ENCODE measurements at places on chromosomes 16 and 17.
A peak's percentile ranks its signal among the peaks of the same experiment; 100 is the strongest.

- DNase-seq: no peak
Measured at GRCh38 chr16:56448005-56448404, 3.1 kb downstream of the NUDT21 start.

DNA sequence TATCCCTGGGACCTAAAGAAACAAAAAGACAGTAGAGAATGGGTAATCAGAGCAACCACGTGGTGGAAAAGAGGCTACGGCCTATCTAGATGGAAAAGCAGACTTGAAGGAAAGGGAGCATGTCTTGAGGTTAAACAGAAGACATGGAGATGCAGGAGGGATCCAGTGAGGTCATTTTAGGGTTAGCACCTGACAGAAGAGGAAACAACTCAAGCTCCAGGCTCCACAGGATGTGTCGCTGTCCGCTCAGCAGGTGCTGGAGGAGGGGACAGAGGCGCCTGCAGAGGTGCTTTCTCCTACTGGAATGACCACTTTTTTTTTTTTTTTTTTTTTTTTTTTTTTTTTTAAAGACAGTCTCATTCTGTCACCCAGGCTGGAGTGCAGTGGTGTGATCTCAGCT is 47.5 kb upstream of the CLEC3A start:
- no peak for DNase-seq

- no peak for DNase-seq
Measured at GRCh38 chr17:80663781-80664206, 119.2 kb downstream of the RPTOR start.

GRCh38 chr16:88522276-88522949 is 47.8 kb upstream of the ZC3H18 start:
- no peak for DNase-seq

DNA sequence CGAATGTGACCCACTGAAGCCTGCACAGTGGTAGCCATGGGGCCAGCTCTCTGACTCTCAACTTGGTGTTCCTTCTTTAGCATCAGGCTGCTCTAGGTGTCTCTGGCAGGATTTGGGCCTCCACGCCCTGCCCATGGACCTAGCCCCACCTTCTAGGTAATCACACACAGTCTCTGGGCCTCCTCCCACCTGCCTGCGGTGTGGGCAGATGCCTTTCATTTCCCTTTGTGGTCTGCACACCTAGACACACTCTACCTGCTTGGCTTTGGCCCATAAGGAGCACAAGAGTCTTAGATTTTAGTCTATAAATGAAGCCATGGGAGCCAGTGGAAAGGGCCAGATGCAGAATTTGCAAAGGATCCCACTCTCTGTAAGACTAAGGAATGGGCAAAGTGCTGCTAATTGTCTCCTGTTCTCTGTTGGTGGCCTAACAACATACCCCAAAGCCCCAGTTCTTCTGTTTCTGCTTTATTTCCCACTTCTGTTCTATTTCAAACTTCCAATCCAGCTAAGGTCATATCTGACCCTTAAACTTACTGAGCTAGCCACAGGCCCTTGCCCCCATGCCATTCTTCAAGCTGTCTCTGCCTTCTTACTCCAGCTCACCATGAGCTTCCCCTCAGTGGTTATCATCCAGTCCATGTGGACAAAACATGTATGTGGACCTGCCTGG is 7.2 kb upstream of the MFSD6L start:
- DNase-seq: peak; percentile 14

DNA sequence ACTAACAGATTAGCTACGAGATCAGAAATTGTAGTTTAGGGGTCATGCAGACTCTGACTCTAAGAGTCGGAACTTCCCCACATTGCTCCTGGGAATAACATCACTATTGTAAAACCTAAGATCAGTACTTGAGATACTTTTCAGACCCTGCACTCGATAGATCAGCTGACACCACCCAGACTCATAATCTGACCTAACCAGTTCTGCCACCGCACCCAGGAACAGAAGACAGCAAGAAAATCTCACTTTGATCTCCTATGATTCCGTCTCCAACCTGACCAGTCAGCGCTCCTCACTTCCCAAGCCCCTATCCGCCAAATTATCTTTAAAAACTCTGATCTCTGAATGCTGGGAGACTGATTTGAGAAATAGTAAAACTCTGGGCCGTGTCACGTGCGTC is 27.2 kb upstream of the ASGR2 start:
- DNase-seq: no peak

GRCh38 chr17:1720856-1721386 is 3.6 kb upstream of the WDR81 start:
- peak; percentile 41 for DNase-seq

- no peak for DNase-seq
Measured at GRCh38 chr17:31015639-31016038, 44.8 kb downstream of the RNF135 start.

- DNase-seq: no peak
Measured at GRCh38 chr17:74831444-74832146, 28.1 kb downstream of the GRIN2C start.

GRCh38 chr16:8063159-8063558 is 527.2 kb downstream of the TMEM114 start:
- DNase-seq: no peak

- no peak for DNase-seq
Measured at GRCh38 chr16:787321-787966, 737 bp downstream of the RPUSD1 start.

- DNase-seq: no peak
Measured at GRCh38 chr17:17505610-17506171, 9.5 kb upstream of the RASD1 start.

DNA sequence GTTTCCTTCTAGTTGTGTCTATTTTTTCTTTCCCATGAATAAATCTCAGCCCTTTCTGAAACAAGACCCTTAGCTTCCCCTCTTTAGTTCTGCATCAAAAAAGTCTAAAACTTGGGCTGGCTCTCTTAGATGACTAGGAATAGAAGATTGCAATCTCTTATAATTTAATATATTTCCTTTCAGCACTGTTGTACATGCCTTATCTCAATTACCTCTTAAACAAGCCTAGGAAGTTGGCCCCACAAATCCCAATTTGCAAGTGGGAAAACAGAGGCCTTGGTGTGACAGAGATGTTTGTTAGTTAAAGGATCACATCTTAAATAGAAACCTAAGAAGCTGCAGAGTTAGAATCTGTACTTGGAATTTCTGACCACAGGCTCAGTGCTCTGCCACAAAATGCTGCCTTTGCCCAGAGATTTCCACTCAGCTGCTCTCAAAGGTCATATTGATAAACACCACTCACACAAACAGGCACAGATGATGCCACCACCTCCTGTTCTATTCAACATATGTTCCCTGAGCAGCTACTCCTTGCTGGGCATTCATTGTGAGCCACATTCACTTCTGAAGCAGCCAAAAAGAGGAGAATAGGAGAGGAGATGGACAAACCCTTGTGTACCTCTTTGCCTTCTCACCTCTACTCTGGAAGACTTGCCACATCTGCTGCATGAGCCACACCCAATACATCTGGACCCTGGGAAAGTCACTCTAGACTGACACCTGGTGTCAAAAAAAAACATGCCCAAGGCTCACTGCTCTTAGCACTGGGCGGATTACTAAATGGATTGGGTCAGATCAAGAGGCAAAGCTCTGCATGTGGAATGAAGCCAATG is 5.5 kb downstream of the CCDC182 start:
- DNase-seq: peak; percentile 45

DNA sequence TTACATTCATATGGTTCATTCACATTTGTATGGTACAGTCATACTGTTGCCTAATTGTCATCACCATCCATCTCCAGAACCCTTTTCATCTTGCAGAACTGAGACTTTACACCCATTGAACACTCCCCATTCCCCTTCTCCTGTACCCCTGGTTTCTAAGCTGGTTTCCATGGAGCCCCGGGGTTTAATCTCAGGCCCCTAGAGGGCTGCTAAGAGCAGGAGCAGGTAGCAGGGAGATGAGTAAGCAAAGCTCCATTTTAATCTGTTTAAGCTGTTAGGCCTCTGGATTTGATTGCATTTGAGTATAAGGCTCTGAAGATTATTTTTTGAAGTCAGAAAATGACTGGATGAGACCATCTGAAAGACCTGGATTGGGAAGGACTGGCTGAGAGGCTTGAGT is 68.5 kb upstream of the RPL38 start:
- DNase-seq: no peak

GRCh38 chr17:74532115-74532514 is 840 bp upstream of the CD300LB start:
- no peak for DNase-seq

DNA sequence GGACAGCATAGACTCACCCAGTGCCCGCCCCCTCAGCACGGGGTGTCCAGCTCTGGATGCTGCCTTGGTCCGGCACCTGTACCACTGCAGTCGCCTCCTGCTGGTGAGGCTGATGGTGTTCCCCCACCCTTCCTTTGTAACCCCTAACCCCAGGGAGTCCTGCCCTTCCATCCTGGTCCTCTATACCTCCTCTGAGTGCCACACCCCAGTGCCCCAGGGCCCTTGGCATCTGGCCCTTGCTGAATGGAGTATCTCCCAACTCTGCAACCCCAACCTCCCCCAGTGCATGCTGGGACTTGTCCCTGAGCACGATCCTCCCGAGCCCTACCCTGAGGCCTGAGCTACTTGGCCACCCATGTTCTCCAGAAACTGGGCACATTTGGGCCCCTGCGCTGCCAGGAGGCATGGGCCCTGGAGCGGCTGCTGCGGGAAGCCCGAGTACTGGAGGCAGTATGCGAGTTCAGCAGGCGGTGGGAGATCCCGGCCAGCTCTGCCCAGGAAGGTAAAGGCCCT is 15.8 kb downstream of the RIPOR1 start:
- DNase-seq: no peak

- DNase-seq: no peak
Measured at GRCh38 chr17:57876866-57877237, 27.0 kb upstream of the MRPS23 start.

DNA sequence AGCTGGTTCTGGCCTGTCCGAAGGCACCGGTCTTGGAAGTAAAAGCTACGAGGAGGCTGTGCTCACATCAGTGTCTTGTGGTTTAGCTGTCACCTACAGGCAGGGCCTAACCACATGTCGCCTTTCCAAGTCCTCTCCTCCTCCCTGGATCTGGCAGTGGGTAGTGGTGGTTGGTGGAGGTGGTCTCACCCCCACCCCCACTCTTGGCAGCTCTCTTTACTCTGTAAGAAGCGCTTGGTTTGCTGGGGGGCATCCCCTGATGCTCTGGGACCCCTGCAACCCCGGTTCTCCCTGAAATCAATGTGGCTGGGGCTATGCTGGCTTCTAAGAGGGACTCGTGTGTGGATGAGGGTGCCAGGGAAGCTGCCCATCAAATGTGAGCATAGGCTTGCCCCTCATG is 68.3 kb downstream of the WIPI1 start:
- no peak for DNase-seq

DNA sequence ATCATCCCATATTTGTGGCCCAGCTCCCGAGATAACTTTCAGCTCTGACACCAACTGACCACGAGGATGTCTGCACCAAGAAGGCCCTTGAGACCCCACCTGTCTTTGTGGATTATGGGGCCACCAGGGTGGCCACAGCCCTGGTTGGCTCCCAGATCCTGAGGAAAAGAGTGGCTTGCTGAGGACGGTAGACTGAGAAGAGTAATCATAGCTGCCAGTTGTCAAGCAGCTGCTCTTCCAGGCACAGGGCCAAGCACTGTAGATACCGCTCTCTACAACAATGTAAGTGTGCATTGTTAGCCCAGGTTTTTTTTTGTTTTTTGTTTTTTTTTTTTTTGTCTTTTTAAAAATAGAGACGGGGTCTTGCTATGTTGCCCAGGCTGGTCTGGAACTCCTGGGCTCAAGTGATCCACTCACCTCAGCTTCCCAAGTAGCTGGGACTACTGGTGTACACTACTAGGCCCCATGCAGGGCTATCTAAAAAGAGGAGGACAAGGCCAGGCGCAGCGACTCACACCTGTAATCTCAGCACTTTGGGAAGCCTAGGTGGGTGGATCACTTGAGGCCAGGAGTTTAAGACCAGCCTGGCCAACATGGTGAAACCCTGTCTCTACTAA is 9.6 kb downstream of the ZNF205 start:
- no peak for DNase-seq

DNA sequence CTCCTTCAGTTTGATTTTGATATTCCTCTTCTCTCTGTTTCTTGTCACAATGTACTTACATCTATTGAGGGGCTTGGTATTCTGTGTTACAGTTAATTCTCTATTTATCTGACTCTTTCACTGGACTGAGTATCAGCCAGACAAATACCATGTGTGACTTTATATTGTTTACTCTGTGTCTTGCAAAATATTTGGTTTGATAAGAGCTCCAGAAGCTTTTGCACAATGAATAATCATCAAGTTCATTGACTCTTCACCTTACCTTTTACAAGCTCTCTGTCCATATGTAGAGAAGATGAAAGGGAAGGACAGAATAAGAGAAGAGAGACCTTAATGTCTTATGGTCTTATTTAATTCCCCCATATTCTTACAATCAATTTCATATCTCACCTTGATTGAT is 877.7 kb upstream of the CDH8 start:
- no peak for DNase-seq

DNA sequence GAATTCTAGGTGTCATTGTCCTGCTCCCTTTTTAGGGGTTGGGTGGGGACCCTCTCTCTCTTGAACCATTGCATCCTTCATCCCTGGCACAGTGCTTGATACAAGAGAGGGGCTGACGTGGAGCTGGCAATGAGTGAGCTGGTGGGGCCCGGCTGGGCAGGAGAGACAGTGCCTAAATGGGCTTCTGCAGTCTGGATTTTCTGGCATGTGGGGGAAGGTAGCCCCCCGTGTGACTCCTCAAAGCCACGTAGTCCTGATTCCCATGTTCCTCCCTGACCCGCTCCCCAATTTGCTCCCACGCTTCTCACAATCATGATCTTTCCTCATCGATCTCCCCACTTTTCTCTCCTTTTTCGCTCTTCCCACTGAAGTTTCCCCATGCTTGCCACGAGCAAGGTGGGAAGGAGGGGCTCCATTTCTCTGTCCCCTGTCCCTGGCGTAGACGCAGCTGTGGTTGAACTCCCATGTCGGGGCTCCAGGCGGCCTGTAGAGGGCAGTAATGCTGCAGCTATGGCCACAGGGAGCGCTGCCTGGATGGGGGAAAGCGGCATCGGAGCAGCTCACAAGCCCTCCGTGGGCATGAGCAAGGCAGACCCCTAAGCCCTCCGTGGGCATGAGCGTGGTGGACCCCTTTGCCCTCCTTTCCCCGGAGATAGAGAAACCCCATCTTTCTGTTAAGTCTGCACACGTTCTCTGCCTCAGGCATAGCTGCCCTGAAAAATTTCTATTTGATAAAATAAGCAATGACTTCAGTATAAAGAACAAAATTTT is 47.5 kb downstream of the HAPSTR1 start:
- peak; percentile 58 for DNase-seq

- DNase-seq: no peak
Measured at GRCh38 chr17:30332057-30332542, 1.8 kb downstream of the TMIGD1 start.

DNA sequence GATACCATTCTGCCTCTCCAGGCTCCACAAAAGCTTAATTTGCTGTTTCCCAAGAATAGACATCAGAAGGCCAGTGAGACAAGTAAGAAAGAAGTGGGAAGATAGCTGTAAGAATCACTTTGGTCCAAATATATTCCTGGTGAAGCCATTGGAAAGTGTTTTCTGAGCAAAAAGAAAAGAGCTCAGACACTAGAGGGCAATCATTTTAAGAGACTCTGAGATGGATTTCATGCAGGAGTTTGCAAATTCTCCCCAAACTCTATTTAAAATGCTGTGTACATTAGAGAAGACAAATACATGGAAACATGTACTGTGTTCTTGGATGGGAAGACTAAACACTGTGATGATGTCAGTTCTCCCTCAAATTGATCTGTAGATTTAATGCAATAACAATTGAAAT is 8.0 kb upstream of the SLC6A2 start:
- no peak for DNase-seq

- DNase-seq: no peak
Measured at GRCh38 chr17:75970011-75970523, 8.9 kb downstream of the ACOX1 start.

Data from germinal center (tissue), 1 donor.